ENCODE measurements at places on chromosomes 12 and 14.

GRCh38 chr12:112239881-112240280, 114.5 kb downstream of the TRAFD1 start:
- DNase-seq = no peak

DNA sequence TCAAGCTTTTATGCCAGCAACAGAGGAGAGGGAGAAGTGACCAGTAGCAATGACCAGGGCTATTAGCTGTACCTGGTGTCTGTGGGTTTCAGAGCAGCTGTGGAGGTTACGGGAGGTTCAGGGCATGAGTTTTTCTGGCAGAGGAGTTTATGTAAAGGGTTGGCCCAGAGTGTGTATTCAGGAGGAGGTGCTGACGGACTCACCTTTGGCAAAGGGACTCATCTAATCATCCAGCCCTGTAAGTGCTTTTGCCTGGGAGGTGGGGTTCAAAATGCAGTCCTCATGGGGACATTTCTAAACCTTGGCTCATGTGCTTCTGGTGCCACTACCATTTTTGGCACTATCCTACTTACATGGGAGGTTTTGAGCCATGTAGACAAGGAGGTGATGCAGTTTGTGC, 95.3 kb downstream of the DAD1 start:
- no peak for DNase-seq

GRCh38 chr14:69484444-69485314, at the start of gene PLEKHD1:
Gene PLEKHD1 (plus strand): TSS chr14:69484728. CDS start chr14:69484966, 238 bp downstream.
- DNase-seq = no peak

DNA sequence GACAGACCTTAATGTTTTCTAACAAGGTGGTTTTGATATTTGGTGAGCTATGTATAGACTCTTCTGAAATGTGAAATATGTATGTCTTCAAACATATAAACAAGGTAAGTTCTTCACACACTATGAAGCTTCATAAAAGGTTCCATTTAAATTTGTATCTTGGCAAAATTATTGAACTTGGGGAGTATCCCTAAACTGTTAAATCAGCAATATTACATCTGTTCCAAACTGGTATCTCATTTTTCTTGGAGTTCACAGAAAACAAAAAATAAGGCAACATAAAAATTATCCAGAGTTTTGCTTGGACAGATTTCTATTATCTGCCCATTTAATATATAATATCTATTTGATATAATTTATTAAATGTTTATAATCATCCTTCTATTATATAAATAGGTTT, 62.4 kb downstream of the TAOK3 start:
- no peak for DNase-seq

DNA sequence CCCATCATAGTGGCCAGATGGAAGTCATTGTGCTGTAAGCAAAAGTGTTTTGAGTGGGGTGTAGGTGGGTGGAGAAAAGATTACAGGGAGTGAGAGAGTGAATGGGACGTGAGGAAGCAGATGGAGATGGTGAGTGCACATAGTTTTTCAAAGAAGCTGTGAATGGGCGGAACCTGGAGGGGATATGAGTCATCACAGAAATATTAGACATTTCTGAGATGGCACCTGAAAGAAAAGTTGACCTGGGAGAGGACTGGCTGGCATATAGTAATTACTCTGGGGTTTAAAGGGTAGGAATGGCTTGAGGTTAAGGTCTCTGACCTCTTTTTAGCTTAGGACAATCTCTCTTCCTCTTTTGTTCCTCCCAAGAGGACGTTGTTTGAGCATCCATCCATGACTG, 50.5 kb downstream of the ANO4 start:
- DNase-seq = no peak

DNA sequence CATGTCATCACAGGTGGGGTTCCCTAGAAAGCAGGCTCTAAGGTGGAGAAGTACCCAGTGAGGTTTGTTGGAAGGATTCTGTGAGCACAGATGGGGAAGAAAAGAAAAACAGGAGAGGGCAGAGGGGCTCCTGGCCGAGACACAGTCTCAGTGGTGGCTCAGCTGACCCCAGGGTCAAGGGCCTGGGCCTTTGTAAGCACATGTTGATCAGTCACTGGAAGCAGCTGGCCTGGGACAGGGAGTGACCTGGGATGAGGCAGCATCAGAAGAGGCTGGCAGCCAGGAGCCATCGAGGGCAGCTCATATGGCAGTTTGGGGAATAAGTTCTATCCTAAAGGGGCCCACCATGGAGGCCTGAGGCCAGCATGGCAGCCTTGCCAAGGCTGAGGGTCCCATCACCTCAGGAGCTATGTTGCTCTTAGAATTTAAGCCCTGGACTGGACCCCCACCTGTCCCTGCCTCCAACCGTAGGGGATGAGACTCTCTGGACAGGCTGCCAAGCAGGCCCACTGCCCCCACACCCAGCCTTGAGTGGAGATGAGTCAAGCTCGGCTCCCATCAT, 6.3 kb upstream of the TMEM179 start:
- DNase-seq = no peak

DNA sequence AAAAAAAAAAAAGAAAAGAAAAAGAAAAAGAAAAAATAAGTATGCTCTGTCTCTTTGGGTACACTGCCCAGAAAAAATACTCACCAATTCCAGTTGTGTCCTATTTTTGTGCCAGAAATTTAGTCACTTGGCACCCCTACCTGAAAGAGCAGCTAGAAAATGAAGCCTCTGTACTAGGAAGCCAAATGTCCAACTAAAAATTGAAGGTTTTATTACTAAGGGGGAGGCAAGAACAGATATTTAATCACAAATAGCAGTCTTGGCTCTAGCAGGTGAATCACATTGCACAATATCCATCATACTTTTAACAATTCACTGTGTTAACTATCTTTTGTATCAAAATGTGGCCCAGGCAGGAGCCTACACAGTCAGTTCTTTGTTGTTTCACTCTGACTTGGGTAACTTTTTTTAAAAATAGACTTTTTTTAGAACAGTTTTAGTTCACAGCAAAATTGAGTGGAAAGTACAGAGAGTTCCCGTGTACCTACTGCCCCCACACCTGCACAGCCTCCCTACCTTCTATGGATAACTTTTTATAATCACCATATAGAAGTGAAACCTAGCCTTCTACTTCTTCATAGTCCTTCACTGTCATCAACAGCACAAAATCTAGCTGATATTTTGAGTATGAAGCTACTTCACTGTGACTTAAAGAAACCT, 87.1 kb upstream of the ATF7IP start:
- DNase-seq = no peak

GRCh38 chr12:117404940-117405339, 43.5 kb upstream of the NOS1 start:
- no peak for DNase-seq

GRCh38 chr12:17151917-17152316, 546.0 kb upstream of the LMO3 start:
- DNase-seq = no peak

DNA sequence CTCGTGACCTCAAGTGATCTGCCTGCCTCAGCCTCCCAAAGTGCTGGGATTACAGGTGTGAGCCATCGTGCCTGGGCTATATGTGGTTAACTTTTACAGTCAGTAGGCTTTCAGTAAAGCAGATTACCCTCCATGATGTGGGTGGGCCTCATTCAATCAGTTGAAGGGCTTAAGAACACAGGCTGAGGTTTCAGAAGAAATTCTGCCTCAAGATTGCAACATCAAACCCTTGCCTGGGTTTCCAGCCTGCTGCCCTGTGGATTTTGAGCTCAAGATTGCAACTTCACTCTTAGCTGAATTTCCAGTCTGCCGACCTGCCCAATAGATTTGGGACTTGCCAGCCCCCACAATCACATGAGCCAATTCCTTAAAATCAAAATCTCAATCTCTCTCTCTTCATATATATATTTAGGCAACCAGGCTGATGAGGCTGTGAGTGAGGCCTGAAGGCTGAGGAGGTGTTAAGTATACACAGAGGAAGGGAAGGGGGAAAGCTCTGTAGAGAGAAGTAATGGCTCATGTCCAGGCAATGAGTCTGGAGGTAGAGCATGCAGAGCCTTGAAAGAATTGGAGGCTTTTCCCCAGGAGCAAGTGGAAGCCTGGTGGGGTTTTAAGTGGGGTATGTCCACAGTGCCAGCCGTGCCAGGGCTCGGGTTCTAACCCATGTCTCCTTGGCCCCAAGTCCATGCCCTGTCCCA, 33.3 kb upstream of the ACTN1 start:
- no peak for DNase-seq

DNA sequence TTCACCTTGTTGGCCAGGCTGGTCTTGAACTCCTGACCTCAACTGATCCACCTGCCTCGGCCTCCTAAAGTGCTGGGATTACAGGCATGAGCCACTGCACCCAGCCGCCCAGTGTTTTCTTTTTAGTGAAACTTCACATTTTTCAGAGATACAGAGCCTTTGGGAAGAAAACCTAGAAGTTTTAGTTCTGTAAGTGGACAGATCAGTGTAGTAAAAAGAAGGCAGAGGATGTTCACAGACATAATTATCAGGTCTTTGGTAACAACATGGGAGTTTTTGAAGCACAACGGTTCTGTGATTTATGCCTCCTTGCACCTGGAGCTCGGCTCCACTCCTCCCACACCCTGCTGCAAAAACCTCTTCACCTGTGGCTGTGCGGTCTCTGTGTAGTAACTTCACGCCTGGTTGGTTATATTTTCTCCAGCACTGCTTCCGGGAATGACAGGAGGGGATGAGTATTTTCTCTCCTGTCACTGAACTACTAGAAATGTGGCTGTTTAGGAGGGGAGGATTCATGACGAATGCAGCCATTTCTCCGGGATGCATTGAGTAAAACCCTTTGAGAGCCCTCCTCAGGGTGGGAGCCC, 67.0 kb downstream of the ARF6 start:
- no peak for DNase-seq

DNA sequence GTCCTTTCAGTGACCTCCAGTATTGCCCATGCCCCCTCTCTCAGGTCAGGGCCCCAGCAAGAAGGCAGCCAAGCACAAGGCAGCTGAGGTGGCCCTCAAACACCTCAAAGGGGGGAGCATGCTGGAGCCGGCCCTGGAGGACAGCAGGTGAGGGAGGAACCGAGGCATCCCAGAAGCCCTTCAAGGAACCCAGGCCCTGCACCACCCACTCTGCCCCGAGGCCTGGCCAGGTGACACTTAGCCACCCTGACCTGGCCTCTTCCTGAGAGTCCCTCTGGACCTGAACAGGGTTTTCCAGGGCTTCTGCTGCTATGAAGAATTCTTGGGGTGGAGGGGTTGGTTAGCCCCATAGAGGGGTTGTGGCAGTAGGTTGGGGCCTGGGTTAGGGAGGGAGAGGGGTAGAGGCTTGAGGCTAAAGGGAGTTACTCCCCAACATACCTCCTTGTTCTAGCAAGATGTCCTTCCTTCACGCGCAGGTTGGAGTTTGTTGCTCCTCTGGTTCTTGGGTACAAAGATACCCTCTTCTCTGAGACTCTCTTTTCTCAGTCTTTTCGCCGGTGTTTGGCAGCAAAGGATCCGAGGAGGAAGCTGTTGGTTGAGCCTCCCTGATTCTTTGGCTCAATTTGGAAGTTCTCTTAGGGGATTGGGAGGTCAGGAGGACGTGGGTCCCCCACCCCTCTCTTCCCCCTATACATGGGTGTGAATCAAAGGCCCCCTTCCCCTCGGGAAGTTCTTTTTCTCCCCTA, 2.1 kb downstream of the TARBP2 start:
- DNase-seq = no peak

- DNase-seq = no peak
These were observed 273.6 kb downstream of the SUDS3 start for GRCh38 chr12:118649765-118650585.

DNA sequence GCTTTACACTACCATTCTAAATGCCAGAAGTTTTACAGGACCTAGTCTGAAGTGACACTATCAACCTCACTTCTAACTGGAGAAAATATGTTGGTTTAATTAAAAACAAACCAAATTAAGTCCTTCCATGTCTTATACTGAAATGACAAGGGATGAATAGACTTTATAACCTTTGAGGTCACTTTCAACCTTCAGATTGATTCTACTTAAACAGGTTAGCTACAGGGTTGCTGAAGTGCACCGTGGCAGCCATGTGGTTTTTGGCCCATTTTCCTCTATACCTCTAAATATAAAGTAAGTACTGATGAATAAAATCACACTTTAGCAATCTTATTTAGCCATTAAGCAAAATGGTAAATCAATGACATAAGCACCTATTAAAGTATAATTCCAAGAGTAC, 3.9 kb downstream of the SLC38A2 start:
- no peak for DNase-seq

DNA sequence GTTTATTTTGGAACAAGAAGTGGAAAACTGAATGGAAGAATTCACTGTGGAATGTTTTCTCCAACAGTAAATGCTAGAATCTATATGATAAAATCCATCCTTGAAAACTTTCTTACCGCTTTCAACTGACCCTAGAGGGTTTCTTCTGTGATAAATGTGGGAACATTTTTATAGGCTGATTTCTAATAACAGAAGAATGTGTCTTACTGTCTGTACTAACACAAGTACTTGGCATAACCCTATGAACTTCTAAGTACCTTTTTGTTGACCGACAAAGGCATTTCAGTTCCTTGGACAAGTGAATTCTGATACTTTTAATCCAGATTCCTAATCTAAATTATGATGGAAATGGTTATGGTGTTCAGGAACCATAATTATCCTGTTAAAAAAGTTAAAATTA, 1109.7 kb upstream of the FLRT2 start:
- DNase-seq = no peak

- DNase-seq = no peak
These were observed 126.9 kb downstream of the DUSP6 start for GRCh38 chr12:89225401-89225800.

GRCh38 chr12:2373307-2373706, 320.5 kb downstream of the CACNA1C start:
- DNase-seq = no peak

DNA sequence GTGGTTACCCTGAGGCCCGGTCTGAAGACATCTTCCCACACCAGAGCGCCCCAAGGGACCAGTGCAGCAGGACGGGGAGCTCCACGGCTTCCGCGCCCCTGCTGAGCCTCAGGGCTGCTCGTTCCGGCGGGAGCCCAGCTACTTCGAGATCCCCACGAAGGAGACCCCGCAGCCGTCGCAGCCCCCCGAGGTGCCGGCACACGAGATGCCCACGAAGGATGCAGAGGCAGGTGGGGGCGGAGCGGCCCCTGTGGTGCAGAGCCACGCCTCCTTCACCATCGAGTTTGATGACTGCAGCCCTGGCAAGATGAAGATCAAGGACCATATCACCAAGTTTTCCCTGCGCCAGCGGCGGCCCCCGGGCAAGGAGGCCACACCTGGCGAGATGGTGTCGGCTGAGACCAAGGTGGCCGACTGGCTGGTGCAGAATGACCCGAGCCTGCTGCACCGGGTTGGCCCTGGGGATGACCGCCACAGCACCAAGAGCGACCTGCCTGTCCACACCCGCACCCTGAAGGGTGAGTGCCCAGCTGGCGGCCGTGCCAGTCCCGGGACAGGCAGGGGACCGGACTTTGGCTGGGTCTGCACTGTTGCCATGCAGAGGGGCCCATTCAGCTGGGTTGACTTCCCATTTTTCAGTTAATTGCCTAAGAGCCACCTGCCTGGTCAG, 18.1 kb downstream of the CEP170B start:
- DNase-seq = no peak

DNA sequence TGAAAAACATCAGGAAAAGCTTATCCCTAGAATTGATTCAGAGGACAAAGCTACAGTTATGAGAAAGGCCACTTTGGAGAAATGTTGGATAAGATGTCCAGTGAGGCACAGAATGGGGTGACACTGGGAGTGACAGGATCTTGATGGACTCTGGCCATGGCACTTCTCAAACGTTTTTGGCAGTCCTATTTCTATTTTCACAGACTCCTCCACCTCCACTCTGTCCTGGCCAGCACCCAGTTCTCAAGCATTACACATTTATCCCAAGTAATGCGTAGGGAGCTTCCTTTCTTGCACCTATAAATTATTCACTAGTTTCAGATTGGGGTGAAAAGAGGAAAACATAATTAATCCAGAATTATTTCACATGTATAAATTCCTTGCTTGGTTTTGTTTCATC, 727.3 kb downstream of the NRXN3 start:
- no peak for DNase-seq

- no peak for DNase-seq
These were observed 16.2 kb downstream of the PYGL start for GRCh38 chr14:50928002-50928635.

Measured in cortex of kidney (tissue), 1 donor.